ENCODE measurements at places on chromosomes 7 and 10.

DNA sequence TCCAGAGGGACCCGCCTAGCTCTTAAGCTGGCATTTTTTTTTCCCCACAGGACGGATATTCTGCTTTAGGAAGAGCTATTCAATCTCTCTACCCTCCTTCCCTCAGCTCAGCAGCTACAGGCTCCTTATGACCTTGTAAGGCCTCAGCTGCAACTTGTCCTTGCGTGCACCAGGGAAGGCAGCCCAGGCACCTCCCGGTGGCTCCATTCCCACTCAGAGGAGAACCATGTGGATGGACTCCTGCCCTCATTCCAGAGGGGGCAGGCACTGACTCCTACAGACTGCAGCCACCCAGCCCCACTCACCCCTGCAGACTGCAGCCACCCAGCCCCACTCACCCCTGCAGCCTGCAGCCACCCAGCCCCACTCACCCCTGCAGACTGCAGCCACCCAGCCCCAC, 73.7 kb downstream of the ITIH5 start:
- DNase-seq = peak; percentile 44

DNA sequence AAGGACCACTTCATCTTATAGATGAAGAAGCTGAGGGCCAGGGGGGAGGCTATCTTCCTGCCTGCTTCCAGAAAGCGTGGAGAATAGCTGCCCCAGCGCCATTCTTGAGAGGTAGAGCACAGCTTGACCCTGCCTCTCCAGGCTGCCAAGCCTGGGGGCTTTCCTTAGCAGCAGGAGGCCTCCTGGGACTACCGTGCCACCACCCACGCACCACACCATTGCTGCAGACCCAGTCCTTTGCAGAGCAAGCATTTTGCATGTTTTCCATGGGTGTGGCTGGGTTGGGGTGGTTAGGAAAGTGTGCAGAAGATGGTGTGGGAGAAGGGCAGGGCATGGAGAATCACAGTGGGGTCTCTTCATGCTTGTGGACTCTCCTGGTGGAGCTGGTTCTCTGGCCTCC, 64.9 kb downstream of the TBXAS1 start:
- no peak for DNase-seq

GRCh38 chr7:6647541-6647940, 10.4 kb downstream of the ZNF316 start:
- DNase-seq = peak; percentile 35

DNA sequence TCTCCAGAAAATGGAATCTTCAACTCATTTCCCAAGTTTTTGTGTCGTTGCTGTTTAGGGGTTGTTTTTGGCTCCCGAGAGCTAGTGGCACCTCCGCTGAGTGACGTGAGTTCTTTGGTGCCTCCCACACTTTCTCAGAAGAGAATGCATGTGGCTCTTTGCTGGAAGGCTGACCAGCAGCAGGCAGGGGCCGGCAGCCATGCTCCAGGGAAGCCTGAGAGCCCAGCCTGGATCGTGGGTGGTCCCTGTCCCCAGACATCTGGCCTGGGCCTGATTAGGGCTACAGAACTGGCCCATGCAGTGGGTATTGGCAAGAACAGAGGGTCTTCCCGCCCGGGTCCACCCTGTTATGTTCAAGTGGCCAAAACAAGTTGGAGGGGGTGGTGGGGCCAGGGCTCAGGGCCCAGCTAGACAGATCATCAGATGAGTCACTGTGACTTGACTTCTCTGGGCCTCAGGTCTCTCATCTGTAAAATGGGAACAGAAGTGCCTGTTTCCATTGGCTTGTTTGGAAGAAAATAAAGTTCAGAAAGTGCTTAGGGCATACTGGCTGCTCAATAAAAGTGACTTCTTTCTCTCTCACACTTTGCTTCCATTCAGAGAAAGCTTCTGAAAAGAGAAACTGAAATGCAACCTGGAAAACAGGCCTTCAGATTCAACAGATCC, 83.1 kb downstream of the STRA8 start:
- DNase-seq = no peak

GRCh38 chr7:134448356-134449229, 10.3 kb downstream of the AKR1B1 start:
- no peak for DNase-seq

DNA sequence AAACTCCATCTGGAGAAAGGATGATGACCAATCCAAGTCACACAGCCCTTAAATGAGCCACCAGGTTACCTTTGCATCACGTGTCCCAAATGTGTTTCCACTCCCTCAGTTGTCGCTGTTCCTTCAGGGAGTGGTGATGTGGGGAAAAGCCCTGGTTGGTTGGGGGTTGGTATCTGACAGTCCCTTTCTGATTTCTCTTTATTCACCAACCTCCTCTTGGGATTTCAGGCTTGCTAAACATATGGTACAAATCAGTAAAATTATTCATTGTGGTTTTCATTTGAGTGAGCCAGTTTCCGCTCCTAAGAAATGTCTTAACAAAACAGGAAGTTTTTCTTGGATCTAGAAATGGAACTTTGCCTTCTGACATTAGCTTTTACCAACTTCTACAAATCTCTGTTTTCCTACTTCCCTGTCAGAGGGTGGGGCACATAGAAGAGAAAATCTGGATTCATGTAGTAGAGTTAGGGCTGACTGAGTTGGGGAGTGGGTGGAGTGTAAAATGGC, 40.0 kb upstream of the KMT2E start:
- DNase-seq = no peak

DNA sequence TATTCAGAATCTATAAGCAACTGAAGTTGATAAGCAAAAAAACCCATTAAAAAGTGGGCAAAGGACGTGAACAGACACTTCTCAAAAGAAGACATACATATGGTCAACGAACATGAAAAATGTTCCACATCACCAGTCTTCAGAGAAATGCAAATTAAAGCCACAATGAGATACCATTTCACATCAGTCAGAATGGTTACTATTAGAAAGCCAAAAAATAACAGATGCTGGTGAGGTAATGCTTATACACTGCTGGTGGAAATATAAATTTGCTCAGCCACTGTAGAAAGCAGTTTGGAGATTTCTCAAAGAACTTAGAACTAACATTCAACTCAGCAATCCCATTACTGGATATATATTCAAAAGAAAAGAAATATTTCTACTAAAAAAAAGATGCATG, 332.8 kb upstream of the PLXDC2 start:
- no peak for DNase-seq

DNA sequence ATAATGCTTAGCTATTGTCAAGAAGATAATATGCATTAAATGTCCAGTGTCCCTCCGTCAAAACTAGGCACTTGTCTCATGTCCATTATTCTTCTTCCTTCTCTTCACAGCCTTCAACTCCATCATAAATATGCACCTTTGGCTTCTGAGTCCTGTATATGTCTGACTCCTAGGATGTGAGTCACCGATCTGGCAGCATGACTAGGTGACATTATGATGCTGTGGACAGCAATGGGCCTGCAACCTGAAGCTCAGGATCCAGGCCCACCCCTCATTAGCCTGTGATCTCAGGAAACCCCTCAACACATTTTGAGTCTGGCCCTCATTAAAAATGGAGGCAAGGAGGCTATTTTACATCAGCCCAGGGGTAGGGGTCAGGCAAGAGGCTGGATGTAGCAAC, 362.5 kb upstream of the ZMIZ1 start:
- no peak for DNase-seq

DNA sequence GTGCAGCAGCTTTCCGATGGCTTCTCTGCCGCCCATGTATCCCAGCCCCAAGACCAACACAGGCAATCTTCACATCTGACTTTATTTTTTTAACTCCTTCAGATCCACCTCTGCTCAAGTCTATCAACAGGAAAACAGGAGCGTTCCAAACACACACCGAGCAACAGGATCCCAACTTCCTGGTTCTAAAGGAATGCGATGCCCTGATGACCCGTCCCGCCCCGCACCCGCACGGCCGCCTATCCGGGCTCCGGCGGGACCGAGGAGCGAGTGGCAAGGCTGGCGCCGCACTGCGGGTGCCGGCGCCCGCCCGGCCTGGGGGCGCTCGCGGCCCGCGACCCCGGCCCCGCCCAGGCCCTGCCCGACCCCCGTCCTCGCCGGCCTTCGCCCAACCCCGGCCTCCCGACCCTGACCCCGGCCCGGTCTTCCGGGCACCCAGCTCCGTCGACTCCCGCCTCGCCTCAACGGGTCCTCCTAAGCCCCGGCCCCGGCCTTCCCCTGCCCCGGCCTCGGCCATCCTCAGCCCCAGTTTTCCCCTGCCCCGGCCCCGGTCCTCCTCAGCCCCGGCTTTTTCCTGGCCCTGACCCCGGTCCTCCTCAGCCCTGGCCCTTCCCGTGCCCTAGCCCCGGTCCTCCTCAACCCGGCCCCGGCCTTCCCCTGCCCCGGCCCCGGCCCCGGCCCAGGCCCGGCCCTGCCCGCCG, 730 bp downstream of the LARP4B start:
- peak; percentile 84 for DNase-seq

DNA sequence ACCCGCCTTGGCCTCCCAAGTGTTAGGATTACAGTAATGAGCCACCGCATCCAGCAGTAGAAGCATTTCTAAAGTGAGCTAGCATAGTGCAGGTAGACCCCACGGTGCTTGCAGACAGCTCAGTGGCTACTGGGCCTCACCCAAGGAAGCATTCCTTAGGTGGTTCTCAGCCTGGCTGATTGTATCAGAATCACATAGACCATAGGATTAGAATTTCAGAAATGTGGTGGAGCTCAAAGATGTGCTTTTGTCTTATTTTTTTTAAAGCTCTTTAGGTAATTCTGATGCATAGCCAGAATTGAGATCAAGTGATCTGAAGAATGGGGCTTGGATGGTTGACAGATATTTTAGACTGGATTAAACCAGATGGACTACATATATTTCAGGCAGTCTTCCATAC, 10.9 kb downstream of the ANLN start:
- DNase-seq = no peak

DNA sequence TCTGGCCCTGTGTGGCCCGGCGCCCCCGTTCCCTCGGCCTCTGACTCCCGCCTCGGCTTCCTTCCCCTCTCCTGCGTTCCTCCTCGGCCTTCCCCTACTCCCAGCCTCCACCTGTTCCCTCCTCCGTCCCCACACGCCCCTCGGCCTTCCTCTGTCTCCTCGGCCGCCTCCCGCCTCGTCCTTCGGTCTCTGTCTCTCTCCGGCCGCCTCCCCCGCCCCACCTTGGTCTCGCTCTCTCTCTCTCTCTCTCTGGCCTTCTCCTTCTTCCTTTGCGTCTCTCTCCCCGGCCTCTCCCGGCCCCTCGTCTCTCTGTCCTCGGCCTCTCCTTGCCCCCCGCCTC, 588 bp downstream of the GET4 start:
- DNase-seq = no peak

DNA sequence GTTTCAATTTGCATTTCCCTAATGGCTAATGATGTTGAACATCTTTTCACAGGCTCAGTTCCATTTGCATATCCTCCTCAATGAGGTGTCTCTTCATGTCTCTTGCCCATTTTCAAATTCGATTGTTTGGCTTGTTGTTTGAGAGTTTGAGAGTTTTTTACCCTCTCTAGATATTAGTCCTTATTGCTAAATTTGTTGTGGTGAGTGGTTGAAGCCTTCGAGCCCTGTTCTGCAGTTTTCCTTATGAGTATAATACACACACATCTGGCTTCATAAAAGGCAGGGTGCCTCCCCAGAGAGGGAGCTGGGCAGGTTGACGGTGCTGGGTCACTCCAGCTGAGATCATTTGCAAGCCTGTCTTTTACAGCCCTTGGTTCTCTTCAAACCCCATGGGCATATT, 65.1 kb downstream of the RGS10 start:
- DNase-seq = no peak

DNA sequence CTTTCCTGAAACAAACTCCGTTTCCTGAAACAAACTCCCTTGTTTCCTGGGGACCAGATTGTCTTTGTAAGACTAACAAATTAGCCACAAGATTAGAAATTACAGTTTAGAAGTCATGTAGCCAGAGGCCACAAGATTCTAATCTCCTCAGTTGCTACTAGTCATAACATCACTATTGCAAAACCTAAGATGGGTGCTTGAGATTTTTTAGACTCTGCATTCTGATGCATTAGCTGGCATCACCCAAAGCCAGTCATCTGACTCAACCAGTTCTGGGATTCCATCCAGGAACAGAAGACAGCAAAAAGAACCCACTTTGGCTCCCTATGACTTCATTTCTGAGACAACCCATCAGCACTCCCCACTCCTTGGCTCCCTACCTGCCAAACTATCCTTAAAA, 367.9 kb upstream of the MBL2 start:
- DNase-seq = no peak

GRCh38 chr10:86329093-86329710, 37.4 kb downstream of the GRID1 start:
- peak; percentile 70 for DNase-seq

Data from H7 (cell line).